ENCODE measurements at places on chromosomes 7 and 10.
A peak's percentile ranks its signal among the peaks of the same experiment; 100 is the strongest.

- no peak for DNase-seq
These were observed 43.0 kb downstream of the UNCX start for GRCh38 chr7:1275451-1276381.

- DNase-seq = peak; percentile 50
These were observed 20.5 kb upstream of the COL1A2 start for GRCh38 chr7:94374231-94374630.

DNA sequence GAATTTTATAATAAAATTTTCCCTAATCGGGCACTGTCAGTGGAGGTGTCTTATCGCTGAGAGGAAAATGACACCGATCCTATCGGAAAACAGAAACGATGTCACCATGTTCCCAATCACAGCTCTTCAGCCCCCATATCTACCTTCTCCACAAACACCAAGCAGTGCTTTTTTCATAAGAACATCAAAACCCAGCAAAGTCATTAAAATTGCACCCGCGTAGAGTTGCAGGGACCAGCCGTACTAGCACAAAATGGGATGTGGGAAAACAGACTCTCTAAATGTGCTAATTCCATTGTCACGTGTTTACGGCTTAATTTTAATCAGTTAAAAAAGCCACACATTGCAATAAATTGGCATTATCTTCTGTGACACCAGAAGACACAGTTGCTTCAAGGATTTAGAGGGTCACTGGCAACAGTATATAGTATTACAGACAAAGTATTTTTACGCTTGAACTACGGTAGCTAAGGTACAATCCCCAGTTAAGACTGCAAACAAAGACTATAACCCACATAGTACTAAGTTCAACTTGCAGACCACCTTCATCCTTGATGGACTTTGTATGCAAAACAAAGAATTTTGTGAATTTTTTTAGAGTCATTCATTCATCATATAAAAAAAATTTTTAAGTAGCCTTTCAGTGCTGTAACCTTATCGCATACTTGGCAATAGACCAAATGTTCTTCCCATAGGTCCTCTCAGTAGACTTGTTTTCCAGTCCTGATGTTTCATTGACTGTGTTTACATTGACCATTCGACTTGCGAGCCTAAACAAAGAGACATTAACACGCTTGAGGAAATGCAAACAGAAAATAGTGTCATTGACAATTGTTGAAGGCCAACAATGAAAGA is 116.0 kb downstream of the VTI1A start:
- DNase-seq = no peak

DNA sequence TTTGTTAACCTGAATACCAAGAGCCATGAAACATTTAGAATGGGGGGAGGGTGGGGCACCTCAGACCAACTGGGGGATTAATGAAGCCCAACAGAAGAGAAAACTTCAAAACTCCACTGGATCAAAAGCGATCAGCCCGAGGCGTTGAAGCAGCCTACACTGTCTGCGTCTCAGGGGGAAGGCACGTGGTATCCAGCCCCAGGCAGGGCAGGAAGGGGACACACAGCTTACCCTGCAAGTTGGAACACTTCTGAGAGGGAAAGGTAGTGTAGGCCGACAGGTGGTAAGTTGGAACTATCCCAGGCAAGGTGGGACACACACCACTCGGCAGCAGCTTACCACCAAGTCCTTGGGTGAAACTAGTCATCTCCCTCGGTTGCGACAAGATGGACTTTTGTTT is 102.9 kb downstream of the TAX1BP1 start:
- DNase-seq = no peak

- DNase-seq = no peak
These were observed 621 bp upstream of the FAM13C start for GRCh38 chr10:59362959-59363381.
